ENCODE measurements at places on chromosomes 1 and 21.

- DNase-seq = peak; percentile 84
Measured at GRCh38 chr1:6423321-6423999, 1.1 kb upstream of the ESPN start.

DNA sequence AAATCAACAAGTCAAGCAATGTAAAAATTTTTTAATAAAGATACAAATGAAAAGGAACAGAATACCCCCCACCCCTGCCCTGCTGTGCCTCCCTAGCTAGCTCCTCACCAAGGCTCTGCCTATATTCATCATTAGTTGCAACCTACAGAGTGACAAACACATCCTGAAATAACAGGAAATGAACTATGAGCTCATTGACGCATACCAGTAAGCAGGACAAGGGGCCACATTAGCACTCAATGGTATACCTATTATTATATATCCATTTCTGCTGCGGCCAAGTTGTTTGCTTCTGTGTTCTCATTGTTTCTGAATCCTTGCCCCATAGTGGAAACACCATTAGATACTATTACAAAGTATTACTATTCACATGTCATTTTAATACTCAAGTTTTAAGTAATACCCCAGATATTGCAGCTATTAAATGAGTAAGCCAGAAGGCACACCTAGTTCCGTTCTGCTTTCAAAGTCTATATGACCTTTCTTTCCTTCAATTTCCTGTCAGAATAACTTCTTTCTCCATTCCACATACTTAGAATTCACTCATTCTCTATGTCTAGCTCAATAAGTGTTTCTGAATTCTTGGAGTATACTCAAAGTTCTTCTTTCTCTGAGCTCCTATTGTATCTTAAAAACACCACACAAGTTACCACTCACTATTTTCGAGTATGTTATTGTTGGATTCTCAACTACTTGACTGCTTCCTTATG, 1214.9 kb downstream of the PLA2G4A start:
- DNase-seq = no peak

- DNase-seq = no peak
Measured at GRCh38 chr1:192707978-192708547, 72.1 kb downstream of the RGS13 start.

GRCh38 chr1:186976700-186977099, 148.0 kb downstream of the PLA2G4A start:
- DNase-seq = no peak

DNA sequence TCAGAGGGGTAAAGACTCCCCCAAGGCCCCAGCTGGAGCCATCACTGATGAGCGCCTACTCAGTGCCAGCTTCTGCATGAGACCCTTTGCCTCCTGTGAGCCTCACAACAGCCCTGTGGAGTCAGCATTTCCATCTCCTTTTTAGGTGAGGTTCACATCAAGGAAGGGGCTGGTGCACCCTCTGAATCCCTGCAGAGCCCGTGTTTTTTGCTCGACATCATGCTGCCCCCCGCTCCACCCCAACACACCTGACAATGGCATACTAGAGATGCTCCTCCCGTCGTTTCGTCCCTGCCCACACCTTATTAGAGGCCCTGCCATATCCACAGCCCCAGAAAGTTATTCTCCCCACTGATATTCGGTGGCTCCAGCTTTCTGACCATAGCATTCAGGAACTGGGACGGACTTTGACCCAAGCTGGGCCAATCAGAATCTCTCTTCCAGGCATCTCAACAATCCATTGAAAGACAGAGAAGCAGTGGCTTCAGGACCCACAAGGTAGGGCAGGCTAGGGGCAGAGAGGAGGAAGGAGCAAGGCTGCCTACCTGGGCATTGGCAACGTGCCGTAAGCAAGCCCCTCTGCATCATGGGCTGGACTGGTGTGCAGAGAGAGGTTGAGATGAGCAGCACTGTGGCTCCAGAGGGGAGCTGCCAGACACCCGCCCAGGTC, 32.7 kb downstream of the EPHA10 start:
- DNase-seq = no peak

DNA sequence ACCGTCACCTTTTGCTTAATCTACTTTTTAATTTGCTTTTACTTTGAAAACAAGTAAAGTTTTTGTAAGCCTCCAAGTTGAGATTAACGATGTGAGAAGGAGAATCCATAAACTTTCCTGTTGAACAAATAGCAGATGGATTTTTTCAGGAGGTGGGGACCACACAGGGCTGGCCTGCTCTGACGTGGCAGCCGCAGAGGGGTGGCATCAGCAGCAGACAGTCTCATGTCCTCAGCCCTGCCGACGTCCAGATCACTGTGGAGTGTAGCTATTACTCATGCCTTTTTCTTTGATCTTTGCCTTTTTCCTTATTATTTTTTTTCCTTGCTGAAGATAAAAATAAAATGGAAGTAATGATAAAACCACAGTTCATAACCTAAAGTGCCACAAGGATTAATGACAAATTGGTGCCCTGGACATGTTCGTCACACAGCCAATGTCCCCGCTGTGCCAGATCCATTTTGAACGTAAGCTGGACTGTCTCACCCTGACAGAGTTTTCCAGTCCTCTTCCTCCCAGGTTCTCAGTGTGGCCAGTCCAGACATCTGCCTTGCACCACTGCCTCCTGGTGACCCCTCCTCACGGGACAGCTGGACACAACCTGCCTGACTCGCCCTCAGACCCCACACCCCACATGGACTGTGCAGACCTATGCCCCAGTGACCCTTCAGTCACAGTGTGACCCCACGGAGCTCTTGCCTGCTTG, 15.4 kb upstream of the ZBTB21 start:
- no peak for DNase-seq

DNA sequence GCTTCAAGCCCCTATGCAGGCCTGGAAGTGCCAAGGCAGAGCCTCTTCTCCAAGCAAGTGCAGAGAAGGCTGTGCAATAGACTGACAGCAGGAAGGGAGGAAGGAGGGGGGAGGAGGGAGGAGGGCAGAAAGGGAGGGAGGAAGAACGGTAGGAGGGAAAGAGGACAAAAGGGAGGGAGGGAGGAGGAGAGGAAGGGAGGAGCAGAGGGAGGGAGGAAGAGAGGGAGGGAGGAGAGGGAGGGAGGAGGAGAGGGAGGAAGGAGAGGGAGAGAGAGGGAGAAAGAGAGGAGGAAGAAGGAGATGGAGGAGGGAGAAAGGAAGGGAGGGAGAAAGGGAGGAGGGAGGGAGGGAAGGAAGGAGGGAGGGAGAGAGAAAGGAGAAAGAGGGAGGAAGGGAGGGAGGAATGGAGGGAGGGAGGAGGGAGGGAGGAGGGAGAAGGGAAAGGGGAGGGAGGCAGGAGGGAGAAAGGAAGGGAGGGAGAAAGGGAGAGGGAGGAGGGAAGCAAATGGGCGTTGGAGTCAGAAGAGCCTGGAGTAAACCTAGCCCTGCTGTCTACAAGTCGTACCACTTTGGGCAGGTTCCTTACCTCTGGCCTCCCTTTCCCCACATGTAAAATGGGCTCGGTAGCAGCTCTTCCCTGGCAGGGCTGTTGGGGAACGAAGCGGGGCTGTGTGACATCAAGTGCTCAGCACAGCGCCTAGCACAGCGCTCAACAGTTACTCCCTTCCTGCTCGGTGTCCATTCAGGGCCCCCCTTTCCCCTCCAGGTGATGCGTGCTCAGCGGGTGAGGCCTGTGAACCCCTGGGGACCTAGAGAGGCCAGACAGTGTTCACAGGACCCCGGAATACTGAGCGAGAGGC, 244.6 kb downstream of the NPHP4 start:
- no peak for DNase-seq

GRCh38 chr1:192270398-192270797, 46.4 kb upstream of the RGS21 start:
- no peak for DNase-seq

DNA sequence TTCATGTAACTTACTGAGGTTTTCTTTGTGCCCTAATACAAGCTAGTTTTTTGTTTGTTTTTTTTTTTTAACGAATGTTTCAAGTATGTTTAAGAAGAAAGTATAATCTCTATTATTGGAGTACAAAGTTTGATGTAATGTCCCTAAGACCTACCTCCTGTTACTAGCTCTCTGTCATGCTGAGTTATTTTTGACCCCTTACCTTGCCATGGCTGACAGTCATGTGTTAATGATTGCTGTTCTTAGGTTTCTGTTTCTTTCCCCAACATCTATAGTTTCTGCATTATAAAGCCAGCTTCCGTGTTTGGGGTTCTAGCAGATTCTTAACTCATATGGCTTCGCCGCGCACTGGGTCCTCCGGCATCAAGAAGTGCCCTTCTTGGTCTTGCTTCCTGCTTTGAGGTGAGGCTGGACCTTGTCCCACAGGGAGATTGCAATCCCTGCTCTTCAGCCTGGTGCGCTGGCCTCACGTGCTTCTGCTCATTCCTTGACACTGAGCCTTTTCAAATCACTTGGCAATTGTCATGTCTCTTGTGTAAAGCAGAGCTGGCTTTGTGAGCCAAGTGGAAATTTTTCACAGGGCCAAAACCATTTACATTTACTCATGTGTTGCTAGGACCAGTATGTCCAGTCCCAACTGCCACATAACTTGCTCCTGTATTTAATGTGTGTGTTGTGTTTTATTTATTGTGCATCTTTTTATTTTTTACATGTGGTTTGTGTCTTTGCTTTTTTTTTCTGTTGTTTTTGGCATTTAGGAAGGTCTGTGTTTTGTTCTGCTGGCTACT, 135.0 kb upstream of the COL6A1 start:
- no peak for DNase-seq

DNA sequence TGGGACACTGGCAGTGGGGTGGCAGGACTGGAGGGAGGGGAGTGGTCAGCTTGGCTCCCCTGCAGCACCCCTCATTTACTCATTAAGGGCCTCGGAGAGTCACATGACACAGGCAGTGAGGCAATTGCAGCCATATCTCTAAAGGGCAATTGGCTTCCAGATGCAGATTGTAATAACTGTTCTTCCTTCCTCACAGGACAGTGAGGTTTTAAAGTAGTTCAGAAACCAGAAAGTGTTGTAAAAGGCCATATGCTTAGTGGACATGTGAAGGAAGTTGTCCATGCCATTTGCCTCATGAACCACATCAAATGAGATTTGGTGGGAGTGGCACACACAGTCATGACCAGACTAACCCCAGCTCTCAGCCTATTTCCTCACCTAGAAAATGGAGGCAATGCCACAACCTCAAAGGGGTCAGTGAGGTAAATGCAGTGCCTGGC, 11.1 kb downstream of the MTX1 start:
- peak; percentile 63 for DNase-seq

DNA sequence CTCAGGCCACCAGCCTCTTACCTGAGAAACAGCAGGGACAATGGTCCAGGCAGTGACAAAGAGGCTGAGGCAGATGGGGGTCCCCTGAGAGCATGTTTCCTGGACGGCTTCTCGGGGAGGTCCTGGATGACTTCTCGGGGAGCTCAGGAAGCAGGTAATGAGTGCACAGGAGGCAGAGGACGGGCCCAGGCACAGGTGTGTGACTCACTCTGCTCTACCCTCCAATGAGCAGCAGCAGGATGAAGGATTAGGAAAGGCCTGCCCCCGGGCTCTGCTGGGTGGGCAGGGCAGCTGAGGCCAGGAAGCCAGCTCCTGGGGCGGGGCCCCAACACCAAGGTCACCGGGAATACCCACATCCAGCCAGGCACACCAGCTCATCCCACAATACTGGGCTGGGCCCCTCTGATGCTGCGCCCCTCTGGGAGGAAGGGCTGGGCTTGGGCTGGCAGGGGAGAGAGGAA, 17.2 kb upstream of the PTAFR start:
- no peak for DNase-seq

GRCh38 chr1:246420300-246420699, 86.8 kb downstream of the SMYD3 start:
- DNase-seq = no peak

GRCh38 chr1:1068517-1069055, 5.5 kb downstream of the RNF223 start:
- DNase-seq = no peak

DNA sequence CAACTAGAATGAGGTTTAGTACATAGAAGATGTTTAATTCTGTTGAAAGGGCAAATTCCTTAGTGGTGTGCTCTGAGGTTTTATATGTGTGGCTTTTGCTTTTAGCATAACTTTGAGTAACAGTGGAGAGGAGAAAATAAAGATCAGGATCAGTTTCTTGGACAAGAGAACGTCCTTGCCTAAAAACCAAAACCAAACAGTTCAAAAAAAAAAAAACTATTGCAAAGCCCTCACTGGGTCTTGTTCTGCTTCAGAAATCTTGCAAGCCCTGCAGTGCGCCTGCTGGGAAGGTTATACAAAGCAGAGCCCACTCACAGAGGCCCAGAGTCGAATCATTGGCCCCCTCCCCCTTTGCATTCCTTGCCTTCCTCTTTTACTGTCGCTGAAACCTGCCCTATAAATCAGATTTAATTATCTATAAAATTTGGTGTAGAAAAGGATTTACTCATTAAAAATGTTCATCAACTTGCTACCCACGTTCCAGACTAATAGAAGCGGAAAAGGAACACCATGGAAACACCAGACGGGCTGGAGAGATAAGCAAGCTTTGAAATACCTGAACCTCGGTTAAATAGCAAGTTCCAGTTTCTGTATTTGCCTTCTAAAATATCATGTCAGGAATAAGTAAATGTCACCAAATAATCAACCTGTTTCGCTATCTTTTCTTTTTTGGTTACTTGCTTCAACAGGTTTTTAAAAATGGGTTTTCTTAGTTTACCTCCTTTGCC, 201.6 kb upstream of the PTBP2 start:
- DNase-seq = no peak

- no peak for DNase-seq
Measured at GRCh38 chr1:203516906-203517305, 23.0 kb downstream of the OPTC start.

- no peak for DNase-seq
Measured at GRCh38 chr1:115648717-115649691, 7.2 kb downstream of the VANGL1 start.

DNA sequence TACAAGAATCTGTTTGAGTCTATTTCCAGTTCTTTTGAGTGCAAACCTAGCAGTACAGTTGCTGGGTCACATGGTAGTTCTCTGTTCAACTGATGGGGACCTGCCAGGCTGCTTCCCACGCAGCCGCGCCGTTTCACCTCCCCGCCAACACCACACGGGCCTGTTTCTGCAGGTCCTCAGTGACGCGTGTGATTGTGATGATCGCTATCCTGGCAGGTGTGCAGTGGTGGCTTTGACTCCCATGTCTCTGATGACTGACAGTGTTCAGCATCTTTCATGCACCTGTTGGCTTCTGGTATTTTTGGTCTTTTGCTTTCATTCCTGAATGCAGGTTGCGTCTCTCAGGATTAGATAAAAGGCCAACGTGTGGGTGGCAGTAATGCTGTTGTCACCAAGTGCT, 41.6 kb downstream of the FAAP20 start:
- no peak for DNase-seq

- DNase-seq = no peak
Measured at GRCh38 chr1:209710093-209710492, 5.4 kb downstream of the HSD11B1 start.

DNA sequence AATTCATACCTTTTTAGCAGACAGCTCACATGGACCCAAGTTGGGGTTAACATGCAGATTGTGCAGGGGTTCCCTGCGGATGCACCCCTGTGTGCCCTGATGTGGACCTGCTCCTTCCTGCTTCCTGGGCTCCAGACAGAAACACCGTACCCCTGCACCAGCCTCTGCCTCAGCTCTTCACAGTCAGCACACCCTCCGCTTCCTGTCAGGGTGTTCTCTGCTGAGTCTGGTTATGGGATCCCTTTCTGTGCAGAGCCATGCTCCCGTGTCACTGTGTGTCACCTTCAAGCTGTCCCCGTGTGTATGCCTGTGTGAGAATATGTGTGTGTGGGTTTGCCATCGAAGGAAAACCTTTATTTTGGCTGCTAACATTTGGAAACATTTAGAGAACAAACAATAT, 48.7 kb upstream of the KCNJ15 start:
- no peak for DNase-seq

Data from NCI-H2081 (cell line).